ENCODE measurements at places on chromosomes 7 and 10.

DNA sequence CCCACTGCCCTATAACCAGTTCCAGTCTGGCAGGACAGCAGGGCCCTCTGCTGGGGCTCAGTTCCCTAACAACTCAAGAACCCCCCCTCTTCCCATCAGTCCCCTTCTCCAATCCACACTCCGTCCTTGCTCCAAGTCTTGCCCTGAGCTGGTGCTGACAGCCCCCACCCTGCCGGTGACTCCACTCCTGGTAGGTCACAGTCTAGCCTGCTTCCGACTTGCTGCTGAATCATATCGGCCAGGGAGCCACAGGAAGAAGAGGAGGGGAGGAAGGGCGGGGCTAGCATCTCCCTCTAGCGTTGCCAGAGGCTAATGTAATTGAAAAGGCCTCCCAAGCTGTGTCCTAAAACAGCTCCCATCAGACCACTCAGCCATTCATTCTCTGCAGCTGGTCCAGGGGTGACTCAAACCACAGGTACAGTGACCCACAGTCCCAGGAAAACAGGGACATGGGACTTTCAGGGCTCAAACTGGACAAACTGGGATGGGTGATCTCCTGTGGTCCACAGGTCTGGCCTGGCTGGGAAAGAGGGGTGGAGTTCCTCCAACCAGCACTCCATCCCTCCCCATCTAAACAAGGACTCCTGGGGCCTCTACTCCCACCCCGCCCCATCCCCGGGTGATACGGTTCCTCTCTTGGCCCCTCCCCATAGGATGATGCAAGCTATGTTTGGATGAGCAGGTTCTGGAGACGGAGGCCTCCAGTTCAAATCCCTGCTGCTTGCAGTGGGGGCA is 158.8 kb downstream of the SH3PXD2A start:
- peak; percentile 23 for DNase-seq

DNA sequence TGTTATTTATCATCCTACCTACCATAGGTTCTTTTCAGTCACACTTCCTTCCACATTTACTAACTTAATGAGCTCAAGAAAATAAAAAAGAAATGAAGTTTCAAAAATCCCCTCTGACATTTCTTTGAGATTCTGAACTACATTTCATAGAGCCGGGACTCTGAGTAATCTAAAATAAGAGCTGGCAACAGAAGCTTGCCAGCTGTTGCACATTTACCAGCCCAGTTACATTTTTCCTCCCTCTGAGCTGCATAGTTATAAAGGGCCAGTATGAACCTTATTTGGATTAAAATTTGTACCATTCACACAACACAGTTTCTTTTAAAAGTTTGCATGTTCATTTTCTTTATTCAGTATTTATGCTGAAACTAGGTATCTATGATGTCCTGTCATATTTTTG is 119.5 kb upstream of the CAV2 start:
- DNase-seq, result no peak

DNA sequence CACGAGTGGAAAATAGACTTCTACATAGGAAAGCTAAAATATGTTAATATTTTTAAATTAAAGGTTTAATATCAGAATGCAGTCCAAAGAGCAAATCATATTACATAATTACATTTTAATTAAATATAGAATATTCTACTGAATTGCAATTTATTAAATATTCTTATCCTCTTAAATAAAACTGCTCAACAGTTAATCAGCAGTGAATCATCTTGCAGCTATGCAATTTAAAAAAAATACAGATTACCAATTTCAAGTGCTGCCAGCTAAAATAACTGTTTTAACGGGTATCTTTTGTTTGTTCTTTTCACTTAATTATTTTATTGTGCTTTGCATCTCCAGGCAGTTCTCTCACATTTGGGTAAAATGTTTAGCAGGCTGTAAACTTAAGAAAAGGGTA is 82.2 kb downstream of the ZNRF2 start:
- no peak for DNase-seq

GRCh38 chr7:141362580-141363435 is 188.4 kb upstream of the AGK start:
- no peak for DNase-seq

DNA sequence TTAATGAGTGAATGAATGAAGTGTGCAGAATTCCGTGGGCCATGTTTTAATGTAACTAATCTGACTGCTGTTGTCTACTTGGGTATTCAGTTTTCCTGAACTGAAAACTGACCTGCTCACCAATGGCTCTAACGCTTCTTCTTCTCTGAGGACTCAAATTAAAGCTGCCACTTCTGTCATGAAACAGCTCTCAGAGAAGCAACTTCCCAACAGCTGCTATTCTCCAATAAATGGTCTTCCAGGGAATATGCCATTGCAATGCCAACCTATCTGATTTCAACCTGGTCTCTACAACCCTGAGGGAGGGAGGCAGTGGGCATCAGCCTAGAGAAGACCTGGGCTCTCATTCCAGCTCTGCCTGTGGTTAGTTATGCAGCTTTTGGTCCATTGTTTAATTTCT is 69.4 kb downstream of the FRMD4A start:
- no peak for DNase-seq

DNA sequence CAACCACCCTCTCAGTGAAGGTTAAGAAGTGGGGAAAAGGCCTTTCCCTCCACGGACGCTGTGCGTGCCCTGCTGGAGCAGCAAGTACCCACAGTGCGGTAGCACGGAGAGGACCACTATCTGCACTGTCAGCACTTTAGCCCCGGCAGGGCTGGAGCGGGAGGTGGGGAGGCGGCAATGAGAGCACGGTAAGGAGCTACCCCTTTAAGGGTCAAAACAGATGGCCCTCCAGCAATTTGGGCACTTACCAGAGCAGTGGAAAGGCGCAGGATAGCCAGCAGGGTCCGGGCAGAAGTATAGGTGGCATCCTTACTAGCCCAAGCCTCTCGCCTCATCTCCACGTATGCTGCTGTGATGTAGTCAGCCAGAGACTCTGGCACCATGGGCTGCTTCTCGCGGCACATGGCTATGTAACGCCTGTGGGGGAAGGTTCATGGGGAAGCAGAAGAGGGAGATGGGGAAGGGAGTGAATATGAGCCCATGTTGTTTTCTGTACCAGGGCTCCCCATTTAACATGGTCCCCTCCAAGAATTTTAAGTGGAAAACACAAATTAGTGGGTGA is 5.2 kb downstream of the COPS6 start:
- DNase-seq, result no peak

- no peak for DNase-seq
Measured at GRCh38 chr10:126301701-126302475, 86.4 kb downstream of the ADAM12 start.

- DNase-seq, result no peak
Measured at GRCh38 chr7:11332865-11333228, 359.2 kb downstream of the PHF14 start.

GRCh38 chr10:70772627-70773026 is 12.6 kb downstream of the TBATA start:
- DNase-seq, result no peak

DNA sequence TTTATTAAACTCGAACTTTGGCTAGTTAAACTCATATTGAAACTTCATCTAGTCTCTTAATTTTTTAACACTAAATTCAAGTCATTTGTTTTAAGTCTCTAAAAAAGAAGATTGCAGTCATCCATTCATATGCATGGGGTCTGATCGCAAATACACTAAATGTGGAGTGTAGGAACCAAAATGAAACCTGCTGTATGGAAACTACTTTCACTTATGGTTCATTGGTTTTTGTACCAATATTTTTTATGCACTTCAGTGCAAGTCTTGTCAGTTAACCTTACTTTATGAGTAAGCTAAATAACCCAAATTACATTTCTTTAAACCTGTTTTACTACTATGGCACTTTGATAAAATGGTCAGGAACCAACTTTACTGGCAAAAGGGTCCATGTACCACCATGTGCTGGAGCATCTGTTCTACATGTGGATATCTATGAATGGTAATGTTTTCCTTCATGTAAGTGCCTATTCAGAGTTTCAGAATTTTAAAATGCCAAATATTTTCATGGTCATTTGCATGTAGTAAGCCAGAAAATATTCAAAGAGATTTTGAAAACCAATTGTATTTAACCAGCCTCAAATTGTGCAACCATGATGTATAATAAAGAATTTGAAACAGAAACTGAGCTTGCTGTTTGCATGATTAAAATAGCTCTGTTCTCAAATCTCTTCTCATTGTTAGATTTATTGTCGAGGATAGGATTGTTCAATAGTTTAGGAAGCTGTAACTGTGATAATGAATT is 7.6 kb upstream of the SUPV3L1 start:
- DNase-seq, result no peak

- no peak for DNase-seq
Measured at GRCh38 chr10:128147064-128147463, 20.8 kb upstream of the MKI67 start.

DNA sequence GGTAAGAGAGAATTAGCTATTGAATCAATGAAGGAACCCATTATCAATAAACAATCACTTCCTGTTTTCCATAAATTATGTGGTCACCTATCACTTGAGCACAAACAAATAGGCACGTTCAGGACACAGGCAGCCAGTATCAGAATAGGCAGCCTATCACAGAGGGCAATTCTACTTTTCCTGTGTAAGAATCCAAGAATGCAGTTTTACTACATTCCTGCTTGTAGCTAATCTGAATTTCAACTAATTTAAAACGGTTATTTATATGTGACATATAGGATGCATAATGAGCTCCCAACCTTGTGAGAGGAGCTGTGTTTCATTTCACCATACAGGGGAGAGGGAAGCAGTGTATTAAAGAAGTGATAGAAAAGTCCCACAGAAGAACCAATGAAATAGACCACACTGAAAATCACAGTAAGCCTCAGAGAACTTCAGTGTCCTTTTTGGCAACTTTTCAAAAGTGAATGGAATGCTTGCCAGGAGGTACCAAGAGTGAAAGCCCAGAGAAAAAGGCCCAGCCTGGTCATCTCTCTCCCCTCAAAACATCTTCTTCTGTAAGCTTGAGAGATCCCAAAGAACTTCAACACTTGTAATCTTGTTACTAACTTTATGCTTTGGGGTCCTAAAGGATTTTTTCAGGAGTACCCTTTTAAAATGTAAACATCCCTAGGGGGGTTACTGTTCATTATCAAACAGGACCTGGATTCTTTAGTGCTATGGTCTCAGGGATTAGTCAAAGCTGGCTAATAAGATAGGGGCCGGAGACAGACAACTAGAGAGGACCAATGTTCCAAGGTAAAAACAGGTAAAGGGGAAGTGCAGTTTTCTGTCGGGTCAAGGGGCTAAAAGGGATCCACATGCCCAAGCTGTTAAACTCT is 1.3 kb downstream of the IMMP2L start:
- no peak for DNase-seq

- DNase-seq, result no peak
Measured at GRCh38 chr7:116698930-116699721, 27.1 kb downstream of the MET start.

- DNase-seq, result no peak
Measured at GRCh38 chr7:121510302-121510701, 114.2 kb upstream of the FAM3C start.

DNA sequence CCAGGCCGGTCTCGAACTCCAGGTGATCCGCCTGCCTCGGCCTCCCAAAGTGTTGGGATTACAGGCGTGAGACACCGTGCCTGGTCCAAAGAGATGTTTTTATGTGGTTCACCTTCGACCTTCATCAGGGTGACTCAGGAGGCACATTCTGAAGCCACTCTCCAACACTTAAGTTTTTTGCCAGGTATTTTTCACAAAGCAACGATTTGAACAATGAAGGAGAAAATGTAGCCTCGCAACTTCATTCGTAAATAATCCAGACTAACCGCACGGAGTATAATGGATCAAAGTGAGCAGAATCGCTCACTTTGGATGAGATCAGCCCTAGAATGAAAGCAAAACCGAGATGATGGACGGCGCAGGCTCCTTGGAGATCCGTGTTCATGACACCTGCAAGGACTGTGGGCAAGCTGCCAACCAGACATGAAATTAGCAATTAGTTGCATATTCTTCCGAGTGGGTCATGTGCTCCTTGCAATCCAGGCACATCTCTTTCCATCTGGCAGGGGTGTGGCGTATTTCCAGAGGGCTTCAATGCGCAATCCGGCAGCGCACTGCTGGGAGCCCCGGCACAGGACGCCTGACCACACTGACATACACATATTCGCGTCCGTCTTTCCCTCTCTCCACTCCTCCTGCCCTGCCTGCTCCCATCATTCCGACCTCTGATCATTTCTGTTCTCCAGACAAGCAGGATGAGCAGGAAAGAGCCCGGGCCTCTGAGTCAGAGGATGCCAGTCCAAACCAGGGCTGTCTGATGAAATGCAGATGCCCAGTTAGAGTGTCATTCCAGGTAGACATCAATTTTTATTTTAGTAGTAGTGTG is 148.4 kb downstream of the KLF6 start:
- DNase-seq, result no peak

DNA sequence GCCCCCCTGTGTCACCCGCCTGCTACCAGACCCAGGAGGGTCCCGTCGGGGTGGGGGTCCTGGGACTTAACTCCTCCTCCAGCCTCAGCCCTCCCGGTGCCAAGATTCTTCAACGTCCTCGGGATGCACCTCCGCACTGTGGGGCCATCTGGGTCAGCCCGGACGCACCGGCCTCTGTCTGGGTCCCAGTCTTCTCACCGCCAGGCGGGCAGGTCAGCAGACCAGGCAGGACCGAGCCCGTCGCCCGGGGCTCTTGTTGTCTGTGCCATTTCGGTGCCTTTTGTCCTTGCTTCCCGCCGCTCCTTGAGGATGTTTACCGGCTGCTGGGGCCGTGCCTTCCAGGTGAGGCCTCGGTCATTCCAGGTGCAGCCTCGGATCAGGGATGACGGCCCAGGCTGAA is 32.1 kb upstream of the PSMG3 start:
- DNase-seq, result no peak

GRCh38 chr10:4685904-4686643 is 139.9 kb upstream of the AKR1E2 start:
- no peak for DNase-seq

DNA sequence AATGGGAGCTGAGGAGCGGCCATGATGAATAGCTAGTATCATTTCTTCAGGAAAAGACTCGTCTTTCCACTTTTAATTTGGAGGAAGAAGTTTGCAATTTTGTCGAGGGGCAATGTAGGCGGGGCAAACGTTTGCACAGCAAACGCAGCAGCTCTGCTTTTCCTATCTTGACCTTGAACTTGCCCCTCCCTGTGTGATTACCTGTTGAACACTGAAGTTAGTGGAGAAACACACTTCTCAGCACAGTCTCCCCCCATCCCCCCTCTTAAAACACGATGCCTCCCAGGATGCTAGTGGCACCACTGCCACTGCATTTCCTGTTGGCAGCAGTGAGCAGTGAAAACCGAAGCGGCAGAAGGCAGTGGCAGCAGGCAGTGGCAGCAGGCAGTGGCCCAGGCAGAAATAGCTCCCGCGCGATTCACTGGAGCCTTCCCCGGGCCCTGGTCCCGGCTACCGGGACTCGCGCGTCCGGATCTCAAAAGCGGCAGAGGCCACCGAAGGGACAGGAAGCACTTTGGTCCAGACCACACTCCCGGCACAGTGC is at the start of gene EPDR1:
EPDR1 (plus strand) TSS at position 336 of the 544 bp plus-strand sequence. CDS start 300 bp downstream, outside the sequence.
- peak; percentile 61 for DNase-seq

Measured in nephron progenitor cell (in vitro differentiated cells).